ENCODE measurements at places on chromosomes 13 and 19.

- peak; percentile 63 for DNase-seq
These were observed at the start of gene FARP1 for GRCh38 chr13:98142380-98143156. Gene FARP1 (plus strand): TSS chr13:98143094. CDS start chr13:98213243, 70,149 bp downstream.

DNA sequence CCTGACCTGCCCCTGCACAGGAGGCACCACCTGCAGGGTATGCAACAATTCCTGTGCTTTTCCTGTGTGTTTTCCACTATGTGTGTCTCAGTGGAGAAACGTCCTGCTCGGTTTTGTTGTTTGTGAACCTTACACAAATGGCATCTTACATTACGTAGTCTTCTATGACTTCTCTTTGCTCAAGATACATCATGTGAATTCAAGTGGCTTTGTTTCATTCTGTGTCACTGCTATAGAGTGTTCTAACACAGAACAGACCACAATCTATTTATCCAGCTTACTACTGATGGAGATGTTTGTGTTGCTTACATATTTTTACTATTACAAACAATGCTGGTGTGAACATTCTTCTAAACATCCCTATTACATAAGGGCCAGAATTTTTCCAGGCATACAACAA is 97.7 kb downstream of the ANKRD10 start:
- DNase-seq, result no peak

- DNase-seq, result no peak
These were observed 279.9 kb downstream of the NHLRC3 start for GRCh38 chr13:39318161-39318560.

- no peak for DNase-seq
These were observed 8.9 kb downstream of the CIC start for GRCh38 chr19:42277821-42278451.

DNA sequence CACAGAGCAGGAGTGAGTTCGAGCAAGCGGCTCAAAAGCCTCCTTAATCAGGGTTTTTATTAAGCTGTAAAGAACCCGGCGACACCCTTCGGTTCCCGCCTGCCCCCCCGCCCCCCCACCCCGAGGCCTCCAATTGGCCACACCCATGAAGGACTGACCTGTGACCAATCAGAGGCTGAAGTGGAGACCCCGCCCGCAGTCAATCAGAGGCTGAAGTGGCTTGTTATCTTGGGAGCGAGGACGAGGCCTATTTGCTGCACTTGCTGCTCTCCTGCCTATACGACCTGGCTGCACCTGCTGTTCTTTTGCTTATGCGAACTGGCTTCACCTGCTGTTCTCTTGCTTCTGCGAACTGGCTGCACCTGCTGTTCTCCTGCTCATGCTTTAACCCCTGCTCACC is 844.9 kb downstream of the OLFM4 start:
- no peak for DNase-seq

- no peak for DNase-seq
These were observed 663 bp upstream of the PLA2G4C start for GRCh38 chr19:48111280-48111679.

DNA sequence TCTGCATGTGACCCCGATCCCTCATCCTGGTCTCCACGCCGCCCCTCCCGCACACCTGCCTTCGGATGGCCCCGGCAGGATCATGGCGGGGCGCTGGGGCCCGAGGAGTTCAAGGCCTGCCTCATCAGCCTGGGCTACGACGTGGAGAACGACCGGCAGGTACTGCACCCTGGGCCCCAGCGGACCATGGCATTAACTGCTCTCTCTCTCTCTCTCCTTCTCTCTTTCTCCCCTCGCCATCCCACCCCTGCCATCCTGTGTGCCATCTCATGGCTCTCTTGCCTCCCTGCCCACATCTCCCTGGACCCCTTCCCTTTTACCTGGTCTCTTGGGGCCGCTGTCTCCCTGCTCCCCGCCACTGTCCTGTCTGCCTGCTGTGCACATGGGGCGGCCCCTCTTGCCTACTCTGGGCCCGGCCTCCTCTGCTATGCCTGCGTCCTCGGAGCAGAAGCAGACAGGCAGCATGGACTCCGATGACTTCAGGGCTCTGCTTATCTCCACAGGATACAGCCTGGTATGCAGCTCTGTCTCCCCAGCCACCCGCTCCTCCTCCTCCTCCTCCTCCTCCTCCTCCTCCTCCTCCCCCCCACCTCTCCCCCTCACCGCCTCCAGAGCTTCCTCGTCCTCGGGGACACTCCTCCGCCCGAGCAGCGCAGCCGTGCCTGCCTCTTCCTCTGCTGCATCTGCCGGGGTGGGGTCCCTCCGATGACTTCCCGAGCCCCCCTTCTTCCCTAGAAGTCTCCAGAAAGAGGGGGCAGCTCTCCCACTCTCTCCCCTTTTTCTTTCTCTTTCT is 16.2 kb downstream of the CAPN12 start:
- peak; percentile 75 for DNase-seq

GRCh38 chr13:97386801-97387484 is 47.0 kb upstream of the RAP2A start:
- DNase-seq, result no peak
